Chondrocyte (in vitro differentiated cells): ENCODE measurements at places on chromosomes 6 and 20. TPM values are rescaled to one million over a fixed set of nuclear protein-coding genes. Genes with fewer than 3 reads are reported as not detected.

The FAXC gene
- total RNA-seq: 6.8 to 9.7 TPM (median 8.0 TPM) in 3 replicates

The PHACTR3 gene
- total RNA-seq: not detected in 3 replicates

The HUS1B gene
- 0.70 to 0.97 TPM (median 0.79 TPM) in 3 replicates for total RNA-seq

The NMBR gene
- not detected in 3 replicates for total RNA-seq

The FRS3 gene
- 3.0 to 3.8 TPM (median 3.3 TPM) in 3 replicates for total RNA-seq

GRCh38 chr6:42378125-42378524 lies 73.6 kb downstream of the TRERF1 start:
- DNase-seq: no peak

DNA sequence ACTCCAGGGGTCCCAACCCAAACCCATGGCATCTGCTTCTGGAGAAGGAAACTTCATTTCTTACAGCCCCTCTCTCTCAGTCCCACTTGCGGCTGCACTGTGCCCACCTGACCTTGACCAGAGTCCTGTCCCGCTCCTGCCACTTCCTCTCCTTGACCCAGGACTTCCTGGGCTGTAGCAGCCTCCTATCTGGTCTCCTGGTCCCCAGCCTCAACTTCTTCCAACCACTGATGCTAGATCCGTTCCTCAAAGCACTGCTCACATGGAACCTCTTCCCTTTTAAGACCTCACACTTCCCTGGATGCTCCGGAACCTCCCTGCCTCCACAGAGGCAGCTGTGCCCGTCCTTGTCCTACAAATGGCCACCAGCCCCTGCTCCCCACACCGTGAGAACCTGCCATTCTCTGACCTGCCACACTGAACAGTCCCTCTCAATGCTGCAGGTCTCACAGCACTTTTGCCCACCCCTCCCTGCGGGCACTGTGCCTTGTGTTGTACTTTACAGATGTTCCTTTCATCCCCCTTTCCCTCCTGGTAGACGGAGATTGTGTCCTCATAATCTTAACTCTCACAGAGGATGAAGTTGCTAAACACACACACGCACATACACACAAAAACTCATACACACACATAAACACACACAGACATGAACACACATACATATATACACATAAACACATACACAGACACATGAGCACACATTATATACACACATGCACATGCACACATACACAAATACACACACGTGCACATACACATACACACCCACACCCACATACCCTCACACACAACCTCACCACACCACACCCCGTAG lies 59.6 kb upstream of the NXT1 start:
- DNase-seq: no peak

DNA sequence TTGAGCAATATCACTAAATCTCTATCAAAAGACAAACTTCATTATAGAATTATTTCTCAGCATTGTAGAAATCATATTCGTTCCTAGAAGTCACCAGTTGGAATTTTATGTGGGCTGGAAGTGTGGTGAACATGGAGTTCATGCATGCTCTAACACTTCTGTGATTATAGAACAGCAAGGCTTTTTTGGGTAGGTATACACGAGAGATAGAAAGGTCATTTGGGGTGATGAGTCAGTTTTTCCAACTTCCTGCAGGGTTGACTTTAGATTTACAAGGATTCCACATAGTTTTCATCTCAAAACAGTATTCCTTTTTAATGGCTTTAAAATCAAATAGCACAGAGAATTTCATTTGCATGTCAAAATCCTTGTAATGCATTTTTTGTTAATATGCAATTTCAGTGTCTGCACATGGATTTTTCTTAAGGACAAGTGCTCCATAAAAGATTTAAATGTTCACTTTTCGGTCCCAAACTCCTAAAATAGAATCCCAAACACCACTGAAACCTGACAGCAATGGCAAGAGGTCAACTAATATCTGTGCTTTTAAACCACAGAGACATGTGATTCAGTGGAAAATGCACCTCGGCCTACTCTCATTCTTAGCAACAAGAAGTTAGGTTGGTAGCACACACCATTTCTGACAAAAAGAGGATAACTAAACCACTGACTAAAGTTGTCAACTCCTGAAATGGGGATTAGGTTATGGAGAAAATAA lies 211.0 kb downstream of the MOXD1 start:
- DNase-seq: no peak

DNA sequence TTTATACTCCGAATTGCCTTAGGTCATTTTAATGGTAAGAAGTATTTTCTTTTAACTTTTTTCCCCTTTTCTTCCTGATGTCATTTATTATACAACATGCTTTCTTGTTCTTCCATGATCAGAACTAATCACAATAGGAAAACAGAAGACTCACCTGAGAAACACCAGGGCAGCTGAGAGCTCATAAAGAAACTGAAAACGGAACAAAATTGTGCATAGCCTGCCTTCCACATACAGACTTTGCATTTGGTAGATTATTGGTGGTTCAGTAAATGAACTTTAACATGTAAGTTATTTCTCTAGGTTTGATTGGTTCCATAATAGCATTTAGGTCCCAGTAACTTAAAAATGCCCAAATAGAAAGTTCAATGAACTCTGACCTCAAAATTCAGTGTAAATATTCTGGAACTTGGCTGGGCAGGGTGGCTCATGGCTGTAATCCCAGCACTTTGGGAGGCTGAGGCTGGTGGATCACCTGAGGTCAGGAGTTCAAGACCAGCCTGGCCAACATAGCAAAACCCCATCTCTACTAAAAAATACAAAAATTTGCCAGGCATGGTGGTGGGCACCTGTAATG lies 161.1 kb upstream of the DTNBP1 start:
- no peak for DNase-seq

- no peak for DNase-seq
Measured at GRCh38 chr6:166307082-166308032, 835 bp downstream of the PRR18 start.

GRCh38 chr6:3414327-3415081 lies 42.3 kb downstream of the SLC22A23 start:
- DNase-seq: no peak
